RWPE2 (cell line): ENCODE measurements at places on chromosomes 3 and 15.

- no peak for DNase-seq
These were observed 91.5 kb upstream of the CHD2 start for GRCh38 chr15:92808598-92809063.

DNA sequence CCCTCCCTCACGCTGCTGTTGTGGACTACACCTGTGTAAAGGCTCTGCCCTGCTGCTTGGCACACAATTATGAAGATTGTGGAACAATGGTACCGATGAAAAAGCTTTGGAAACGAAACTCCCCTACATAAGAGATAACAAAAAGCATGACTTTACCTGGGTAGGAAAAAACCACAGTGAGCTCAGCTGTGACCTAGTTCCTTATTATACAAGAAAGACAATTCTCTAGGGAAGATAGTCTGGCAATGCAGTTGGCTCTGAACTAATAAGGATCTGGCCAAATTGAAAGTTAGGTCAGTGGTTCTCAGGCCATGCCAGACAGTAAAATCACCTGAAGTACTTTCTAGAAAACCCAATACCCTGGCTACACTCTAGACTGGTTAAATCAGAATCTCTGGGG is 16.1 kb downstream of the CLEC3B start:
- DNase-seq: no peak

DNA sequence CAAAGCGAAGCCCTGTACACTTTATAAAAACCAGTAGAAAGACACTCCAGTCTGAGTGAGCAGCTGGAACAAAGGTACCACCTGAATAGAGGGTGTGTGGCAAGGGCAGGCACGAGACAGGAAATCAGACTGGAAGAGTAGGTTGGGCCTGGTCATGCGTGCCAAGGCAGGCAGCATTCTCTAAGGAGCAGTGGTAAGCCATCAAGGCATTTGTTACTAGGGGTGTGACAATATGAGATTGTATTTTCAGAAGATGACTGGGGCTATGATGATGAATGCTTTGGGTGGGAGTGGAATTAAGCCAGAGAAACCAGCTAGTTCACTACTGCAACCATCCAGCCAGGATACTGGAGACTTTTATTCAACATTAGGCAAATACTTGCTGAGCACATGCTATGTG is 5.0 kb downstream of the JMJD7 start:
- peak; percentile 96 for DNase-seq

DNA sequence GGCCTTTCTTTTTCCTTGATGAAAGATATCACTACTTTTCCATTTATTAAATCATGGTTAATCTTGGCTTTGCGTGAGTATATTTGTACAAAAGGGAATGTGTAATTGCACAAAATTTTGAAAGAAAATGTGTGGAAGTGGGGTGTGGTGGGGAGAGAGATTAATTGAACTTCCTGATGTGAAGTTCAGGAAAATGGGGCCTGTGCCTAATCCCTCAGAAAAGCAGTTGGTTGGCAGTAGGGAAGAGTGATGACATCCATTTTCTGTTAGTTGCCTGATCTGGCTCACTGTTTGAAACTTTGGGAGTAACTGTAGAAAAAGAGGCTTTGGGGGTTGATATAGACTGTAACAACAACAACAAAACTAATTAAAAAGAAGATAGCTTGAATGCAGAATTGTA is 10.8 kb upstream of the IL20RB start:
- no peak for DNase-seq

GRCh38 chr15:41957021-41957897 is 15.1 kb downstream of the EHD4 start:
- DNase-seq: no peak

DNA sequence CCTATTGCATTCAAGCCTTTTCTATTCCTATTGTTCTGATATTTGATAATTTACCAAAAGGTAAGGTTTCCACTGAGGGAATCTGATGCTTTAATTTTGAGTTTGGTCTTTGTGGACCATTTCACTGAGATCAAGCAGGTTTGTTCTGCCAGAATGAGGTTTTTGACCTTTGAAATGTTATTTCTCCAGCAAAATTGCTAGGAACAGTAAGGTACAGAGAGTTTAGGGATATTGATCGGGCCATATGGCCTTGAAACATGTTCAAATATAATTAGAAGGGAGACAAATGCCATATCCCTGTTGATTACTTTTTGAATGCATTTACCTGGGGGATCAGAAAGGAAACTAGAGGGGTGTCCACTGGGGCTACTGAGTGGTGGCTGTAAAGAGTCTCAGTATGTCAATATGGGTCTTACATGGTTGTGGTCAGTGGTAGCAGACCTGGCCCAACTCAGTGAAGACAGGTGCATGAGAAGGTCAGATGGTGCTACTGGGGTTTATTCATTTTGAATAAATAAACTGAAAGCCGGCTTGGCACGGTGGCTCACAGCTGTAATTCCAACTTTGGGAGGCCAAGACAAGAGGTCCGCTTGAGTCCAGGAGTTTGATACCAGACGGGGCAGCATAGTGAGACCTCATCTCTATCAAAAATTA is 100.2 kb downstream of the SV2B start:
- DNase-seq: no peak

DNA sequence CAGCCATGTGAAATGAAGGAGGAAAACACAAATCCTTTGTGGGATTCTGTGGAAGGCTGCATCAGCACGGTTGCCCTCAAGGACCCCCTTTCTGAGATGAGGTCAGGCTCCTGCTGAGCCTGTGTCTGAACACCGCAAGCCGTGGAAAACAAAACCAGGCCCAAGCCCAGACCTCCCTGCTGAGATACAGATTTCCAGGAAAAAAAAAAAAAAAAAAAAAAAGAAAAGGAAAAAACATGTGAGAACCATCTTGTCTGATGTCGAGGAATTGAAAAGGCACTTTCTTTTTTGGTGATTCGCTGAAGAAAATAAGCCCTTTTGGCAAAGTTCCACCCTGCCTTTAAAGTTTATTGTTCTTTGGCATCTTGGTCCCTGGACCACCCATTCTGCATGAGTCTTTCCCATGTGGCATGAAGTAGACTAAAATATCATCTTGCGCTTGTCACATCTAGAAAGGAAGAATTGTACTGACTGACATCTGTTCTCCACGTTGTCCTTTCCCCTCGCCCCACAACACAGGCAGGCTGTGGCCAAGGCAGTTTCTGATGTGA is 117.6 kb downstream of the CHST2 start:
- no peak for DNase-seq
